ENCODE measurements at places on chromosomes 12 and 14.

- peak; percentile 44 for DNase-seq
Measured at GRCh38 chr14:61025251-61026223, 44.5 kb downstream of the SLC38A6 start.

DNA sequence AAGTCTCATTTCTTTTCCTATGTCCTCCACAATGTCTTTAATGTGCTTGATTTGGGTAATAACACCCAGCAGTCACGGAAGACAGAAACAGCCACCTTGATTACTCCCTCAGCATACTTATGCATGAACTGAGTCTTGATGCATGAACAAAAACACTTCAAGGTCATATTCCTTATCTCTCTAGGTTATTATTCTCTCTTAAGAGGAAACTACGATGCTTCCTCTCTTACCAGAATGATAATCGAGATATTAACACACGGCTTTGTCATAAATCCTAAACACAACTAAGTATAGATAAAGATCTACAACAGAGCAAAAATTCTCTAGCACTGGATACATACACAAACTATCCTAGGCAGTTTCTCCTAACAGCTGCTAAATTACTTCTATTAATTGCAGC, 583.5 kb upstream of the ATP2B1 start:
- DNase-seq = no peak

DNA sequence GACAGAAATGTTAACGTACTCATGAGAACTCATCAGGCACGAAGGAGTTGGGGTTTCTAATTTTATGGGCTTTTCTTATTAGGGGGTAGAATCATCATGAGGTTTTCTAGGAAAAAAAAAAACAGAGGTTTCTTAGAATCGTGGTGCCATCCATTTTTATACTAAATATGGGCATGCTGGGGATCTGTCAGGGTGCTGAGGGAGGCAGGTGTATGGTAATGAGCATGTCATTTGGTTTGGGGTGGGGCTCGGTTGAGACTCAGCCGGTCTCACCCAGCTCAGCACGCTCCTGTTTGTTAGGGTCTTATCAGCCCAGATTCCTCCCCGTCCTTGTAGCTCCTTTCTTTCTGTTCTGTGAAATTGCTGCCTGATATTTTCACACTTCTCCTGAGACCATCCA, 98.2 kb downstream of the DICER1 start:
- DNase-seq = no peak

DNA sequence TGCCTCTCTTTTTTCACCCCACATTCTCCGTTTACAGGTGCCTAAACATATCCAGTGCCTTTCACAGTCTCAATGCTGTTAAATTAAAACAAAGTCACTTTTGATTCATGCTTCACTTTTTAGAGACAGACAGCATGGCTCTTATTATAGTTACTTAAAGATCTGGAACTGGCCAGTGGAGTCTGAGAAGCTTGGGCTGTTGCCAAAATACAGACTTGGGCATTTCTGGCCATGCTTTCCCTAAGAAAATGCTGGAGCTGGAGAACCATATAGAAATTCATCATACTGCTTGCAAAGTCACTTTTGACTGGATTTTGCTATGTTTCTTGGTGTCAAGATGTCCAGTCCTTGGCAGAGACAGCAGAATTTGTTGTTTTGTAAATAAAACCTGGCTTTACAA, 12.2 kb upstream of the GPR68 start:
- no peak for DNase-seq

GRCh38 chr12:107379852-107380567, 286.7 kb upstream of the CRY1 start:
- no peak for DNase-seq

GRCh38 chr12:15435597-15435996, 113.3 kb downstream of the PTPRO start:
- no peak for DNase-seq

DNA sequence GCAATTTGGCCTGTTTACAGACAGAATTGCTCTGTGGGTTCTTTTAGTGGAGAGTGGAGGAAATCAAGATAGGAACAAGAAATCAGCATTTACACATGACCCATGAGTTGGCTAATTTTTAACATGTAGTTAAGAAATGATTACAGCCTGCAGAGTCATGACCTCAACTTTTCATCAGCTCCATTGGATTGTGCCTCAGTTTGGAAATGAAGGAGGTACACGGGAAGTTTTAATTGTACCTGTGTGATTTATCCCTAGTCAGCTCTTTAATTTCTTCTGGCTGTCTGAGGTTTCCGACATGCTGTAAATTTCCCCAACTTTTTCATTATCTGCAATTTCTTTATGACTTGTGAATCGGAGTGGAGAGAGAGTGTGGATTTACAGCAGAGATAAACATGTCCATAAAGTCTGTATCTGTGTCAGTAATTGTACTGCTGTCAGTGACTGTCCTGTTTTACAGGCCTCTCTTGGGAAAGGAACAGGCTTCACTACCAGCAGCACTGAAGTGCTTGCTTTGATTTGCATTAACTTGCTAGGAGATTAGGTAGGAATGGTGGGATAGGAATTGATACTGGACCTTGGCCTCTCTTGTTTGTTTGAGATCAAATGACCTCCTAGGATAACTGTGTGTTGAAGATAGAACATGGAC, 49.2 kb downstream of the LIN52 start:
- DNase-seq = no peak

DNA sequence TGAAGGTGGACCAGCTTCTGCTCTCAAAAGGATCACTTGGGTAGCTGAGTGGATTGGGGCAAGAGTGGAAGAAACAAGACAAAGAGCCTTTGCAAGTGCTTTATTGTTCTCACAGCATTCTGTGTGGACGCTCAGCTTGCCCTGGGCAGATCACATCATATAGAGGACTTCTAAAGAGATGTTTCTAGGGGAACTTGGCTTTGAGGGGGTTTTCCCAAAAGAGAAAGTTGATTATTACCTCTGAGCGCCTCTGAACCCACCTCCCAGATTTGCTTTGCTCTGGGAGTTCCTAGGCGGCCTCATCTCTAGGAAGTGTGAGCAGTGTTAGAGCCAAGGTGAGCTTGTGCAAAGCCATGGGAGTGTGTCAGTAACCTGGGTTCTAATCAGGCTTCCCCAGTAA, 81.7 kb downstream of the RIN3 start:
- no peak for DNase-seq

GRCh38 chr12:55874443-55874842, 31.7 kb upstream of the MMP19 start:
- DNase-seq = no peak

DNA sequence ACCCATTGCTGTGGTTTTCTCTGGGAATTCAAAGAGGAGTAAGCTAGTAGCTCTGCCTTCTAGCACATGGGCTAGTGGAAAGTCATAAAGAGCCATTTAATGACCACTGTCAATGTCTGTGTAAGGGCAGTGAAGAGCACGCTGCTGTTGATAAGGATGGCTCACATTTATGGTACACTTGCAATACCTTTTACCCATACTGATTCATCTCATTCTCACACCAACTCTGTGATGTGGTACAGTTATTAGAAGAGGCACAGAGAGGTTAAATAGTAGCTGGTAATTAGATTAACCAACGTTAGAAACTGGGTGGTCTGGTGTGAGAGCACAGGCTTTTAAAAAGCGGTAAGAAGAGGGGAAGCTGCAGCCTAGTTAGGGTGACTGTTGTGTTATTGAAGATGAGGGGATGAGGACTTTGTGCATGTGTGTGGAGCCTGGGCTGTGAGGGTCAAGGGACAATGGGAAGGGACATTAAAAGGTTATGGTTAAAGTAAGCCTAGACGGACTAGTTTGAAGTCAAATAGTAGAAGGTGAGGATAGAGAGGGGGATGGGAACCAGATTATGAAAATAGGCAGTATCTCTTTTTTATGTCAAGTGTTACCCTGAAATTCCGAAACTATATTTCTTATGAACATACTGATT, 25.2 kb downstream of the RASSF3 start:
- DNase-seq = no peak

GRCh38 chr12:83801972-83802371, 1110.6 kb downstream of the SLC6A15 start:
- no peak for DNase-seq

DNA sequence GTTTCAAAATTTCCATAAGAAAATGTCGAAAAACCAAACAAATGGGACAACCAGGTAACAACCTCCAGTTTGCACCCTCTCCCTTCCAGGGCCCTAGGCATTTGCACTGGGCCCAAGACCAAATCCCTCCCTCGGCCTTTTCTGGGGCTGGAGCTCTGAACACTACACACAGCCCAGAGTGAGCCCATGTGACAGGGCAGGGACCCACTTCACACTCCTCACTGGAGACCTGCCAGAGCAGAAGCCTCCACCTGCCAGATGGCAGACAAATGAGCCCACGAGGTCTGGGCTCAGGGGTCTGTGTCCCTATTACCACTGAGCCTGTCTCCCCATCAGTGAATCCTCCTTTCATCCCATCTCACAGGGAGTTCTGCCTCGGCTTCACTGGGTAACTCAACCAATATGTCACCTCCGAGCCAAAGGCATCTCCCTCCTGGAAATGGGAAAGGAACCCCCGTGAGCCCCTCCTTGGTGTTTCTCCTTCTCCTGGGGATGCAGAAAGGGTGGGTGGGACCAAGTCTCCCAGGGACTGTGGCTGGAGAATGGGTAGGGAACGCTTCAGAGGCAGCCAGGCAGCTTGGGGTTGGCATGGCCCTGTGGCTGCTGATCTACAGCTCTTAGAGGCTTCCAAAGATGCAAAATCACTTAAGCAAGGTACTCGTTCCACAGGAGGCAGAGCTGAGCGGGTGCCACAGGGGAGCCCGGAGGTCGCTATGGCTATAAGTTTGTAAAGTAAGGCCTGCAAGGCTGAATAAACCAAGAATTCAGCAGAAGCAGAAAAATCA, 10.6 kb downstream of the VWF start:
- DNase-seq = no peak

DNA sequence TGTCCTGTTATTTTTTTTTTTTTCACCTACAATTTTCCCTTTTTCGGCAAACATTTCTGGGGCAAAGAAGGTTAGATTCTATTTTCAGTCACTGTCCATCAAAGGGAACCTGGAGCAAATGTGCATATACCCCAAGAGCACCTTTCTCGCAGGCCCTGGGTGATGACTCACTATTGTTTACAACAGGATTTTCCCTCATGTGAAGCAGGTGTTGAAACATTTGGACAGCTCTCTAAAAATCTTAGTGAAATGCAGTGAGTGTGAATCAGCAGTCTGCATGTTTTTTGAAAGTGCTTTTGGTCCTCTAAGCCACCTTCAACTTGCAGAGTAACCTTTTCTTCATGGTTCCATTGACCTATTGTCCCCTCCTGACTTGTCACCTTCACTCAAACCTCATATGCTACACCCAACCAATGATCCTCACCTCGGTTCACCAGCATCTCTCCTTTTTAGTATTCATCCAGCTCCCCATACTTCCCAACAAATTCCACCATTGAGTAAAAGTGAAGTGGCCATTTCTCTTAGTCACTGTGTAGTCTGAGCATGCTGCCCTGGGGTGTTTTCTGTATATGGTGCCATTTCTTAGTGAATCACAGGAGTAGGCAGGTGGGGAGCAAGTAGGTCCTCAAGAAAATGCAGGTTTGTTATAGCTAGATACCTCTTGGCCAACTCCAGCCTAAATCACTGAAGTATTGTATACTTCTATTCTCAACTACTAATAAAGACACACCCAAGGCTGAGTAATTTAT, 260.2 kb downstream of the BMP4 start:
- no peak for DNase-seq

GRCh38 chr14:50804181-50804721, 26.7 kb downstream of the NIN start:
- DNase-seq = no peak

DNA sequence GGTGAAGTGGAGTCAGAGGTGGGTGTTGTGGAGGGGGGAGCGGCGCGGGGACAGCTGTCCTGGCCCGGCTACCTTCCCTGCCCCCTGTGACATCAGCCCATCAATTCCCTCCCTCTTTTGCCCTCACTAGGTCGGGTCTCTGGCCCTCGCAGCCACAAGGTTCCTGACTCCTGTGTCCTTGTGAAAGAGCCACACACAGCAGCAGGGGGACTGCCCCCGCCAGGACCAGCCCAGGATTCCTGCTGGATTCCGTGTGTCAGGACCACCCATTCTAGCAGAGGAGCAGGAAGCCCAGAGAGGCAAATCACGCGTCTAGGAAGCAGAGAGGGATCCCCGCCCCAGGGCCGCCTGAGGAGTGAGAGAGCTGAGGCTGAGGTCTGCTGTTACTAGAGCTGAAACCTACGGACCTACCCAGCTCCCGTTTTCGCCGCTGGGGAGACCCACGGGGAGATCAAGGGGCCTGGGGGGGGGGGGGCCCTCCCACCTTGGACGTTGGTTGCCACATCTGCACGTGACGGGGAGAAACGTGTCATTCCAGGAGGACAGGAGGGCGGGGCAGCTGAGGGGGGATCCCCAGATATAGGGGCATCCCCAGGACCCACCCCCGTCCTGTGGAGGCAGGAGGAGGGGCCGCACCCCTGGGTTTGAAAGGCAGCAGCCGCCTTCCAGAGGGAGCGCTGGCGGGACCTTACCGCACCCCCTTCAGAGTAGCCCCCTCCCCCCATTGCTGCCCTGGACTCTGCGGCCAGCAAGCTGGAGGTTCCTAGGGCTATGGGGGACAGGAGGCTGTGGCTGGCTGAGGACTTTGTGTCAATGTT, 12.5 kb upstream of the INF2 start:
- no peak for DNase-seq

DNA sequence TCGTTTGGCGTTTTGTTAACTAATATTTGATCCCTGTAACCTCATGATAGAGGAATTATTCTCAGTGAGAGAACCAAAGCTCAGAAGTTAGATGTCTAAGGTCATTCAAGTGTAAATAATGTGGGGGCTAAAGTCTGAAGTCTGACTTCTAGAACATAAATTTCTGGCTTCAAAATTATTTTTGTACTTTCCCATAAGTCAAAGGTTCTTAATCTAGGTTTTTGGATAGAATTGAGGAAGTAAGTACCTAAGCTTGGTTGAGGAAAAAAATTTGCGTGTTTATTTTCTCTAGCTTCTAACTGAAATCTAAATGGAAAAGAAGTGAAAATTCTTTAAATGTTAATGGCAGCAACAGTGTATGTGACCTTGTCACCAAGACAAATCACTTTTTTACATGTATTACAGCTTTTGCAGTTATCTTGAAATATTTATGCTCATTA, 2.3 kb downstream of the LARP4 start:
- DNase-seq = no peak

GRCh38 chr14:22099942-22100763, 426.5 kb upstream of the OR4E1 start:
- no peak for DNase-seq

DNA sequence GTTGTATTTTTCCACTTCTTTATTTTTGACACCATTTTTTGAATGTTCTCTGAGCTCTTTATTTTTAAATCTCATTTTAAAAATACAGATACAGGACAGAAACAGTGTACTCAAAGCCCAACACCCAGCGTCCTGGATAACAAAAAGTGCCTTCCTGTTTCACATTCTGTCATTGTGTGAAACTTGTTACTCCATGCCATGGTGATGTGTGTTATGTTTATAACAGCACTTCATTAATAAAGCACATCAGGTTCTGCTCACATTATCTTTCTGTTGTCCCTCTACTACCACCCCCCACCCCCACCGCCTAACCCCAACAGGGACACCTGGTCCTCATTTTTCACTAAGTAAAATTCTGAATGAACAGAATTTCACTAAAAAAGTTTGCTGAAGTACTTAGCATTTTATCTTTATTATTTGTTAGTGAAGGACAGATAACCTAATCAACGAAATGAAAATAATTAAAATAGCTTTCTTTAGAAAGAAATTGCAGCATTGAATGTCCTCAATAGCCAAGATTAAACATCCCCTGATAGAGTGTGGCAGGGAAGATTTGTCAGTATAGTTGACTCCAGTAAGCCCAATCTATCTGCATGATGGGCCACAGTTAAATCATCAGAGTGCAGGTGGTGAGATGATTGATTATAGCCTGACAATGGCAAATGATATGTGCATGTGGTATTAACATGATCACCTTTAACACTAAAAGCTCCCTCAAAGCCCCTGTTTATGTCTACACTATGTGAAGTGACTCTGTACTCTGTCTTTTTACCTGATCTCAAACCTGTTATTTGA, 153.9 kb downstream of the ACSS3 start:
- no peak for DNase-seq
